ENCODE measurements at places on chromosomes 11 and 22.

GRCh38 chr22:39593066-39593930 is 22.7 kb downstream of the CACNA1I start:
- no peak for DNase-seq

DNA sequence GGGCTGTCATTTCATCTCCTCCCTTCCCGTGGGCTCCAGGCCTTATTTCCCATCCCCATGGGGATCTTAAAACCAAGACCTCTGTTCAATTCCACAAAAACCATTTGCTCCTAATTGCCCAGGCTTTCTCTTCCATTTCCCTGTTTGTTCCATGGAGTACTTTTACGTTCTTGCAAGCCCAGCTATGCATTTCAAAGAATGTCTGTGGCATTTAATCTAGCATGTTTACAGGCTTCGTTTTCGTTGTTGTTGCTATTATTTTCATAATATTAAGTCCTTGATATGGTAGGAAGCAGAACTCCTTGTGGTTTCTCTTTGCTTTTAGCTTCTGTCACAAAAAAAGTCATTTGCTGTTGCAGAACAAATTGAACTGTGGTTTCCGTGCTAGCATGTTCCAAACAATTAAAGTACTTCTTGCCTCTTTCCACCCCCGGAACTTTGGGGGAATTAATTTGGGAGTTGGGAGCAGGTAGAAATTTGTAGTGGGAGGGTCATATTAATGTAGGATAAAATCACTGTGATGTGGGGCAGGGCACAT is 68.1 kb upstream of the SLC22A12 start:
- no peak for DNase-seq

GRCh38 chr11:117319214-117319840 is 3.3 kb upstream of the BACE1 start:
- no peak for DNase-seq

DNA sequence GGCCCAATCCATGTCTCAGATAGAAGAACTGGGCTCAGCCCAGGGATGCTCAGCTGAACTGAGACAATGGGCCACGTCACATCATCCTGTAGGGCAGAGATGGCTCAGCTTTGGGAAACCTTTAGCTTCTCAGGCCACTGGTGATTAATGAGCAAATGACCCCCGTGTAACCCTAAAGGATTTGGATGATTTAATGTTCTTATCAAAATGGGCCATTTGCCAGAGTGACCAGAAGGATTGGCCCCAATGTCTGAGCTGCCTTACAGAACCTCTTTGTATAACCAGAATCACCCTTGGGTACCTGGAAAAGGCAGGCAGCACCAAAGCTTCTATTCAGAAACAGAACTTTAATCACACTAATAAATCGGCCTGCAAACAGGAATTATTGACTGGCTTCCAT is 73.7 kb downstream of the ABTB2 start:
- DNase-seq = no peak

- no peak for DNase-seq
Measured at GRCh38 chr11:19978668-19979518, 181.4 kb downstream of the DBX1 start.
